ENCODE measurements at places on chromosomes 4 and X.

GRCh38 chr4:1748465-1748995 lies 27.2 kb downstream of the TACC3 start:
- DNase-seq = peak; percentile 58

DNA sequence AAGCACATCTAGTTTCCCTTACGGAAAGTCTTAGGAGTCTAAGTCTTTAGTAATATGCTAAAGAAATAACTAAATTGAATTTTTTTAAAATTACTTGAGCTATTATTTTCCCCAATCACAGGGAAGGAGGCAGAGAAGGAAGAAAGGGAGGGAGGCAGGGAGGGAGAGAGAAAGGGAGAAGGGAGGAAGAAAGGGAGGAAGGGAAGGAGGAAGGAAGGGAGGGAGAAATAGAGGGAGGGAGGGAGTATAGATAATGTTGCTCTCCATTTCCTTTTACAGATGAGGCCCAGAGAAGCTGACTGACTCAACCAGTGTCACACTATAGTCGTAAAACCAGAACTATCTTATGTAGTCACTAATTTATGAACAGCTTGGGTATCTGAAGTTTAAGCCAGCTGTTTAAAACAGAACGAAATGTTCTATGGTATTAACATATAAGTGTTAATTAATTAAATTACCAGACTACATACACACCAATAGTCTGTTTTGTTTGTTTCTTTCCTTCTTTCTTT lies 14.6 kb downstream of the SH3RF1 start:
- no peak for DNase-seq

- DNase-seq = no peak
Measured at GRCh38 chr4:123600987-123601904, 204.7 kb downstream of the SPRY1 start.

- no peak for DNase-seq
Measured at GRCh38 chr4:7506119-7506518, 71.4 kb upstream of the PSAPL1 start.

DNA sequence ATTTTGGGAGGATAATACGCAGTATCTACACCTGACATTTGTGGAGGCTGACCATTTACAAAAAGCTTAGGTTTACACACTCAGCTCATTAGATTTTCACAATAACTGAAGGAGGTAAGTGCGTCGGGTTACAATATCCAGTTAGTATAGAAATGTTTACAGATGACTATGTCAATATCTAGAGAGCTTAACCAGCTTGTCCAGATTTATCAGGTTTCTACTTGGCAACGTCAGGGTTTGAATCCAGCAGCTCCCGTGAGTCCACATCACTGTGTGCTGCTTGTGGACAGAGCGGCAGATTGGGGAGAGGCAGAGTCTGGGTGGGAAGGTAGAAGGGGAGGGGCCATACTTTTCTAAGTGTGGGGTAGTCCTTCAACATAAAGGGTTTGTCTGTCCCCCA lies 28.3 kb downstream of the ARHGAP10 start:
- DNase-seq = no peak

DNA sequence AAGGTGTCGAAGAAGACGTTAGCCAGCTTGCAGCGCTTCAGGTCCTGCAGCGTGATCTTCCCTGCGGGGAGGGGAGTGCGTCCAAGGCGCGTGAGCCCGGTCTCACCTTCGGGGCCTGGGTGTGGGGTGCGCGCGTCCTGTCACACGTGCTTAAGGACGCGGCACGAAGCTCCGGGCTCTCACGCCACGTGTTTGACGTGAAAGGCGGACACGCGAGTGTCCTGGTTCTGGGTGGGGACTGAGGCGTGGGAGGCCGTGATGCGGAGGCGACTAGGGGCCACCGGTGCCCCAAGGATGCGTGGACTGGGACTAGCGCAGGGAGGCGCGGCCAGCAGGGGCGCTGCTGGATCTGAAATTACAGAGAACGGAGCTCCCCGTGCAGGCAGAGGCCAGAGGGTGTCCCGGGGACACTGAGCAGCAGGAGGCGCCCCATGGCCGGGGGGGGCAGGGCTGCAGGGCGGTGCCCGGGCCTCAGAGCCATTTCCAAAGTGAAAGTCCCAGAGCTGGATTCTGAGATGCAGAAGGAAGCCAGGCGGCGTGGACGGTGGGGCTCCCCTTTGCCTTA lies 20.3 kb upstream of the GTPBP6 start:
- DNase-seq = no peak

- DNase-seq = no peak
Measured at GRCh38 chrX:32687379-32687778, 524.0 kb downstream of the DMD start.

- peak; percentile 51 for DNase-seq
Measured at GRCh38 chr4:111228874-111229273, 606.0 kb upstream of the PITX2 start.

DNA sequence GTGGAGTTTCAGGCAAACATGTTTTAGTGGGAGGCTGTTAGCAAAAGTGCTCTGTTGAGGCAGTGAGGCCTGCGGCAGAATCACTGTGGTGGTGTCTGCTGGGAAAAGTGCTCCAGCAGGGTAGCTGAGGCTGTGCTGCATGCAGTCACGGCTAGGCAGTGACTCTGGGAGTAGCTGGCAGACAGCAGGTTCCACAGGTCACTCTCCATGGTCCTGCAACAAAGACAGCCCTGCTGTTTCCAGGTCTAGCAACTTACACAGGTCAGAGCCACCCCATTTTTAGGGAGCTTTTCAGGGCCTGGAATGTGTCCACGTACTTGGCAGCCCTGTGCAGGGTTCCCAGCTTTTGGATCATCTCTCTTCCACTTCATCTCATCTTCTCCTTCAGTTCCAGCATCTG lies 184.3 kb downstream of the NAA11 start:
- DNase-seq = peak; percentile 27

DNA sequence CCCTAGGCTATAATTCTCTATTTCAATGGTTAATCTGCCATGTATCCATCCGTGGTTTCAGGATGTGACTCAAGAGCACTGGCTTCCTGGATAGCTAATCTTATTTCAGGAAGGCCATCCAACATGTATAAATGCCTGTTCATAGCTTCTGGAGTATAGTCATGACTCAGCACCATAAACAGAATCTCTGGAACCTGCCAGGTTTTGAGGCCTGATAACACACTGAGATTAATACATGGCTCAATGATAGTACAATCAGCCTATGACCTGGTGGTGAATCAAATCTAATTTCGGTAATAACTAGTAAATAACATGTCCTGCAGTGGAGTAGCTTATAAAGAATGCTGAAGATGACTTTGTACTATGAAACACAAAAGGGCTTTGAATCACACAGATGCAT lies 5.7 kb upstream of the IL13RA2 start:
- peak; percentile 70 for DNase-seq

GRCh38 chr4:73055241-73055897 lies 14.1 kb downstream of the COX18 start:
- DNase-seq = no peak

DNA sequence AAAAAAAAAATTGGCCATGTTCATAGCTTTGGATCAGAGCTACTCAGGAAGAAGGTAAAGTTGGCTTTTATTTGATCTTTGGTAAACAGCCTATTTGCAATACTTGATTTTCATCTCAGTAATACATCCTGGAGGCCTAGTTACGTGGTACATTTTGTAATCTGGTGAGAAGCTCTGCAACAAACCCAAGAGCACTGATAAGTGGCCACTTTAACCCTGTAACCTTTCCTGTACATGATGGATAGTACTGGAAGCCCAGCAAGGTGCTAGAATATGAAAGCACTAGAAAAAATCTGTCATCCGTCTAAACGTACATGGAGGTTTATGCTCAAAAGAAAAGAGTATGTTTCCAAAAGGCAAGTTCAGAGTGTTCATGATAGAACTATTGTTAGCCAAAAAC lies 88.3 kb upstream of the BMP2K start:
- DNase-seq = no peak

DNA sequence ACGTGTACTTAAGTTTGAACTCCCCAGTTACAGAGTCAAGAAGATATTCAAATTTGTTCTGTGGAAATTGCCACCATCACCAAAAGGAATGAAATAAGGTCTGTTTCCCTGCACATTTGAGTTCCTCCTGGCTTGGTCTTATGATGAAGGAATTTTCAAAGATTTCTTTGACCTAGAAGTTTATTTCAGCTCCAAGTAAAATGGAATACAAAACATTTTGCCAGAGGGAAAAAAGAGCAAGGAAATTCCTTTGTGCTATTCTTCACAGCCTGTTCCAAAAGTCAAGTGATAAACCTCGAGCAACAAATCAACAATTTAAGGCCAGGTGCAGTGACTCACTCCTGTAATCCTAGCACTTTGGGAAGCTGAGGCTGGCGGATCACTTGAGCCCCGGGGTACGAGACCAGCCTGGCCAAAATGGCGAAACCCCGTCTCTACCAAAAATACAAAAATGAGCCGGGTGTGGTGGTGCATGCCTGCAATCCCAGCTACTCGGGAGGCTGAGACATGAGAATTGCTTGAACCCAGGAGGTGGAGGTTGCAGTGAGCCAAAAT lies 3.4 kb downstream of the NKRF start:
- no peak for DNase-seq

GRCh38 chr4:119735165-119735651 lies 106.6 kb upstream of the PDE5A start:
- DNase-seq = peak; percentile 97

- DNase-seq = peak; percentile 72
Measured at GRCh38 chr4:147737623-147738022, 5.7 kb downstream of the ARHGAP10 start.

GRCh38 chrX:68945603-68946228 lies 116.9 kb downstream of the EFNB1 start:
- DNase-seq = peak; percentile 44

- no peak for DNase-seq
Measured at GRCh38 chr4:114136069-114136468, 156.6 kb upstream of the ARSJ start.

DNA sequence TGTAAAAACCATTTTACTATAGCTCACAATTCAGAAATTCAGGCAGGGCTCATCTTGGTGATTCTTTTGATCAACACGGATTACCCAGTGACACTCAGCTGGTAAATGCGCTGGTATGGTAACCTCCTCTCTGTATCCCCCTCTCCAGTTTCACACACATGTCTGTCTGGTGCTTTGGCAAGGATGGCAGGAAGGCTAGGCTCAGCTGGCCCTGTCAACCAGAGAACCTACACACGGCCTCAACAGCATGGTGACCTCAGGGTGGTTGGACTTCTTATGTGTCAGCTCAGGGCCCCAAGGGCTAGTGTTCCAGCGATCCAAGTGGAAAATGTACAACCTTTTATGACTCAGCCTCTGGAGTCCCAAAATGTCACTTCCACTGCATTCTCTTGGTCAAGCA lies 55.7 kb upstream of the EOLA2 start:
- no peak for DNase-seq

- no peak for DNase-seq
Measured at GRCh38 chr4:98352940-98353339, 91.8 kb downstream of the RAP1GDS1 start.

- peak; percentile 76 for DNase-seq
Measured at GRCh38 chr4:86306816-86307215, 53.0 kb downstream of the MAPK10 start.

DNA sequence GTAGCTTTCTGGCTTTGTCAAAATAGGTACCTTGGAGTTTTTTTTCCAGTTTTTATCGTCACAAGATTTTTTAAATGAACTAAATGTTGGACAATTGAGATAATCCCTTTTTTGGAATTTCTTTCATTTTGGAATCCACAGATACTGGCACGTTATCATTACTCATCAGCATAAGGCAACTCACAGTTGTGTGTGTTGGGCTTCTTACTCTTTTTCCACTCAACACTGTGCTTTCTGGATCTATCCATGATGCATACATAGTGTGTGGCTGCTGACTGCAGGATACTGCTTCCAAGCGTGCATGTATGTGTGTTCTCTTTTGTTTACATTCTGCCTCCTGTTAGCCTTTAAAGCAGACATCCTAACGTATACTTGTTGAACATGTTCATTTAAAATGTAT lies 113.5 kb upstream of the FAM9A start:
- DNase-seq = no peak

- peak; percentile 42 for DNase-seq
Measured at GRCh38 chrX:118807151-118808017, 16.2 kb upstream of the ZCCHC12 start.

DNA sequence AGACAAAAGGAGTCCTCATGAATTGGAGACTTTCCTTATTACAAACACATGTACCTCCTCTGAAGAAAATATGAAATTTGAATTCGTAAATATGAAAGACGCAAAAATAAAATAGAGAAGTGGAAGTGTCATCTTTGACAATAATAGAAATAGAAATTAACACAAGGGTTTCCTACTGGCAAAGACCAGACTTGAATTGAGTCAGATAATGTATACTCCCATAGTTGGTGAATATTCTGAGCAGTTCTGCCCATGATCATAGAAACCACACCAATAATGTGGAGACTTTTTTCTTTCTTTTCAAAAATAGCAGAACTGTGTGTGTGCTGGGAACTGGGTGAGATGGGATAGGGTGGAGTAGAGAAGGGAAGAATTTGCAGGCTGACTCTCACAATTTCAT lies 277.7 kb upstream of the TET2 start:
- DNase-seq = no peak

GRCh38 chr4:156972379-156973015 lies 898 bp upstream of the PDGFC start:
- DNase-seq = peak; percentile 62

- no peak for DNase-seq
Measured at GRCh38 chrX:48957477-48957826, at the start of gene OTUD5. Gene OTUD5, minus strand, starts transcription at chrX:48957607. Its CDS starts 37 bp downstream, at chrX:48957570.

GRCh38 chr4:102529977-102530376 lies 28.8 kb downstream of the NFKB1 start:
- no peak for DNase-seq
